Suppressor macrophage treated with lipopolysaccharide for 4 hours (primary cell): ENCODE measurements at places on chromosomes 16 and 17.

- DNase-seq = no peak
Measured at GRCh38 chr17:82121246-82121645, 23.2 kb upstream of the FASN start.

GRCh38 chr16:5361322-5361721 lies 263.7 kb upstream of the EEF2KMT start:
- no peak for DNase-seq

- DNase-seq = no peak
Measured at GRCh38 chr17:56260376-56261002, 107.2 kb downstream of the ANKFN1 start.

DNA sequence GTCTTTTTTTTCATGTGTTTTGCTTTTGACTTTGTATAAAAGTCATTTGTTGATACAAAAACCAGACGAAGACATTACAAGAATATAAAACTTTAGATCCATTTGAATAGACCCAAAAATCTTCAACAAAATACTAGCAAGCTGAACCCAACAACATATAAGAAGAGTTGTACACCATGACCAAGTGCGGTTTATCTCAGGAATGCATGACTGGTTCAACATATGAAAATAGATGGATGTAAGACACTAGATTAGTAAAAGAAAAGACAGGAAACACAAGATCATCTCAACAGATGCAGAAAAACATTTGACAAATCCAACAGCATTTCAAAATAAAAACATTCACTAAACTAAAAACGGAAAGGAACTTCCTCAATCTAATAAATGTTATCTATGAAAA lies 69.0 kb downstream of the TBC1D16 start:
- DNase-seq = no peak

GRCh38 chr16:5015351-5015750 lies 18.4 kb downstream of the NAGPA start:
- DNase-seq = no peak

DNA sequence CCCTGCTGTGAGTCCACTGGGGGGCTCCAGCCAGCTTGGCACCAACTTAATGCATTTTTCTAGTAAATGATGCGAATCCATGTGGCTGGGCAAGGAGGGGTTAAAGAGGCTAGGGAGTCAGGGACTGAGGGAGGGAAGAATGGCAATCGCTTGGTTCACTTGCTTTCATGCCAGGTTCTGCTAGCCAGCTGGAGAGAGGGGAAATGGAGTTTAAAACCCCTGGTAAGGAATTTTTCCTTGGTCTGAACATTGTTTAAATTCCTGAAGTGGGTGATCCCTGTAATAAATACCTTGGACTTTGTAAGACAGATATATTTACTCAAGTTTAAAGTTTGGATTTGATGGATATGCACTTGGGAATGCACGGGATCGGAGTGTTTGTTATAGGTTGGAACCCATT lies 22.8 kb downstream of the ANKFN1 start:
- no peak for DNase-seq

DNA sequence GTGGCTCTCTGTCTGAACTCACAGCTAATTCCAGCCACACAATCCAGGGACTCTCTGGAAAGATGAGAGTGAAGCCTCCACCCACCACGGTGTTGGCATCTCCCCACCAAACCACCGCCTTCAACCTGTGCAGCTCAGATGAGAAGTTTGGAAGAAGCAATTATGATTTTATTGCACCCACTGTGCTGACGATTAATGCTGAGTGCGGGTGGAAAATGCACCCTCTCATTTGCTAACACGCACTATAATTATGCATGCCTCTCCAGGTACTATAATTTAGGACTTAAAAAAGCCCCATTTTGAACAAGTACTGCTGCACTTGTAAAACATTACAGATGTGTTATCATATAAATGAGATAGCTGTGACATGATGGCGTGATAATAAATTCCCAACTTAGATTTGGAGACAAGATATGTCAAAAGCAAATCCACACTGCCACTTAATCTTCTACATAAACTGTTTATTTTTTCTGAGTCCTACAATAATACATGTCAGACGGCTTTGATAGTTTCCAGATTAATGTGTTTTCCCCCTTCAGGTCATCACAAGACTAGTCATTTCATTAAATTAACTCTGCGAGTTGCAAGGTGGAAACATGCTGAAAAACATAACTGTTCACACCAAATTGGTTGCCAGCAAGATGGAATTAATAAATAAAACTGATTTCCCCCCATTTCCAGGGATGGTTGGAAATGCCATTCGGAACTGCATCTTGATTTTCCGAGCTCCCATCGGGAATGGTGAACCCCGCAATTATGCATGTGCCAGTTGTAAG lies 466.5 kb upstream of the MAF start:
- no peak for DNase-seq

- DNase-seq = no peak
Measured at GRCh38 chr17:82782657-82783207, 30.9 kb downstream of the TBCD start.

DNA sequence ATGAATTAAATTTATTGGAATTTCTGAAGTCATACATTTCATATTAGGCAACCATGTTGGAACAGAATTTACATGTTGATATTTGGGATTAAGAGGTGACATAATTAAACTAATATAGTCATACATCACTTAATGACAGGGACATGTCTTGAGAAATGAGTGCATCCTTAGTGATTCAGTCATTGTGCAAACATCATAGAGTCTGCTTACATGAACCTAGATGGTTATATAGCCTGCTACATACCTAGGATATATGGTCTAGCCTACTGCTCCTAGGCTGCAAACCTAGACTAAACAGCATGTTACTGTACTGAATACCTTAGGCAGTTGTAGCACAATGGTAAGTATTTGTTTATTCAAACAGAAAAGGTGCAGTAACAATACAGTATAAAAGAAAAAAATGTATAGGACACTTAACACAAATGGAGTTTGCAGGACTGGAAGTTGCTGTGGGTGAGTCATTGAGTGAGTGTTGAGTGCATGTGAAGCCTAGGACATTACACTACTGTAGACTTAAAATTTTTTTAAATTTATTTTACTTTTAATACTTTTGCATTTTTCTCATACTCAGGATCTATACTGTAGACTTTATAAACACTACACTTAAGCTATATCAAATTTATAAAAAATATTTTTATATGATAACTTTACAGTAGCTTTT lies 85.6 kb downstream of the OMG start:
- no peak for DNase-seq

- no peak for DNase-seq
Measured at GRCh38 chr17:81870981-81871386, at the start of gene ARHGDIA. ARHGDIA (minus strand) TSS chr17:81871337; CDS start chr17:81869930, 1,407 bp downstream.

GRCh38 chr17:63035695-63036094 lies 69.7 kb downstream of the TANC2 start:
- DNase-seq = no peak

- DNase-seq = no peak
Measured at GRCh38 chr16:22214402-22214801, 8.3 kb downstream of the EEF2K start.
